ENCODE measurements at places on chromosomes 6 and 20. TPM values are rescaled to one million over a fixed set of nuclear protein-coding genes. Genes with fewer than 3 reads are reported as not detected.

- no peak for DNase-seq
These were observed 9.4 kb upstream of the ARFGEF2 start for GRCh38 chr20:48912065-48912464.

- no peak for DNase-seq
These were observed 26.5 kb upstream of the GFOD1 start for GRCh38 chr6:13513626-13514502.

- no peak for DNase-seq
These were observed 47.3 kb upstream of the TTPAL start for GRCh38 chr20:44428174-44429016.

Gene MRS2
- total RNA-seq, result 49.7 TPM

Gene LAMP5
- total RNA-seq, result not detected

- no peak for DNase-seq
These were observed 29.5 kb downstream of the SNX5 start for GRCh38 chr20:17938871-17939619.

- peak; percentile 4 for DNase-seq
These were observed 152.5 kb upstream of the MAP3K7 start for GRCh38 chr6:90739339-90739738.

- no peak for DNase-seq
These were observed 6.8 kb downstream of the HUS1B start for GRCh38 chr6:650098-650497.

Gene LGSN
- total RNA-seq, result not detected
